GM04503 (cell line): ENCODE measurements at places on chromosomes 11 and 22.
A peak's percentile ranks its signal among the peaks of the same experiment; 100 is the strongest.

GRCh38 chr11:8330404-8330803 lies 66.7 kb upstream of the LMO1 start:
- no peak for DNase-seq

- peak; percentile 11 for DNase-seq
Measured at GRCh38 chr11:113721462-113722066, 15.5 kb upstream of the TMPRSS5 start.

DNA sequence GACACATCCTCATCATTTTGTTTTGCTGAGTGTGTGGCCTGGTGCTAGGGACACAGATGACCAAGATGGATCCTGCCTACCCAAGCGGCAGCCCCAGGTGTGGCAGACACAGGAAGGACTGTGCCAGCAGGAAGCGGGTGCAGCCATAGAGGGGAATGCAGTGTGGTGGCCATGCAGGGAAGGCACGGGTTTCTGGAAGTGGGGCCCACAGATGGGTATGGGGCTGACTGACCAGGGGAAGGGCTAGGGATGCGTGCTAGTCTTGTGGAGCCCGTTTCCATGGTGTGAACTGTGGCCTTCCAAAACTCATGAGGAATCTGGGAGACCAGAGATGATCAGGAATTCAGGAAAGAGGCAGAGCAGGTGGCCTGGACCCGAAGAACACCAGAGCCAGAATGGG lies 33.5 kb downstream of the YPEL1 start:
- no peak for DNase-seq

GRCh38 chr11:84541731-84542340 lies 1085.3 kb downstream of the DLG2 start:
- no peak for DNase-seq

DNA sequence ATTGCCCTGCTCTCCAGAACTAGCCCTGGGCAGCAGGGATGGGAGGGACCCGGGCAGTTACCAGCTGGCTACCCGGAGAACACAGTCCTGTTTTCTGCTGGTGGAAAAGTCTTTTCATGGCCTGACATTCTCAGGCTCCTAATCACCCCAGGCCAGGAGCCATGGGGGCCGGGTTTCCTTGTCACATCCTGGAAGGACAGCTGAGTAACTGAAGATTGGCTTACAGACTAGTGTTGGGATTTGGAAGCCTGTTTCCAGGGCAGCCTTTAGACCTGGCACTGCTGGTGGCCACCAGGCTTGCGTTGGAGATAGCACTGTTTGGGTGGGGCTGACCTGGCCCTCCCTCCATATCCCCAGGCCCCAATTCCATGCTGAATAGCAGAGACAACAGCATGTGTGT lies 349.0 kb downstream of the CTTN start:
- no peak for DNase-seq
